A549 (cell line): ENCODE measurements at places on chromosomes 13 and 19. TPM values are rescaled to one million over a fixed set of nuclear protein-coding genes. Genes with fewer than 3 reads are reported as not detected.

GRCh38 chr19:14562660-14563589, 8.9 kb downstream of the NDUFB7 start:
- DNase-seq = no peak

CYP2A6 gene
- not detected in 3 replicates for polyA plus RNA-seq

PRSS57 gene
- not detected in 3 replicates for polyA plus RNA-seq

- no peak for DNase-seq
Measured at GRCh38 chr19:40236366-40236765, 9.9 kb upstream of the CCNP start.

- no peak for DNase-seq
Measured at GRCh38 chr13:20431080-20431479, 94.6 kb downstream of the CRYL1 start.

DNA sequence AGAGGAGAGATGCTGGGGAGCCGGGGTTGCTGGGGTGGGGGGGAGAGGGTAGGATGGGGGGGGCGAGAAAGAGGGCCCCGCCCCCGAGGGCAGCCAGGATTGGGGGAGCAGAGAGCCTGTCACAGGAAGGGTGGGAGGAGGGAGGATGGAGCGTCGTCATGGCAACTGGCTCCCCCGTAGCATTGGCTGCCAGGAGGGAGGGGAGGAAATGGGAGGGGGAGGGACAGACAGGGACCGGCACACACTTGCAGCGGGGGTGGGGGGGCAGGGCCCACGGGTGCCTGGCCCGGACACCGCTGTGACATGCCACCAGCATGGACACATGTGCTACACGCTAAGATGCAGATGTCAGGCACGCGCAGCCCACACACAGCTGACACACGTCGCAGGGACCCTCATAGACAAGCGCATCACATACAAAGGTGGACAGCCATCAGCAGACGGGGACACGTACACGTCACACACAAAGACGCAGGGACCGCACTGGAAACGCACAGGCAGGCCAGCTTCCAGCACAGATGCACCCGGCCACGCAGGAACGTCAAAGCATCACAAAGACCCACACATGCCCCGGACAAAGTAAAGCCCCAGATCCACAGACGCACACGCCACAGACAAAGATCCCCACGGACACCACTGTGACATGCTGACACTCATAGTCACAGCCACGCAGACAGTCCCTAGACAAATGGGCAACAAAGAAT, at the start of gene LMTK3:
TSS of gene LMTK3 (minus strand) at position 36 of the 704 bp plus-strand sequence. CDS start 259 bp downstream, outside the sequence.
- DNase-seq = peak; percentile 85

CABP5 gene
- not detected in 3 replicates for polyA plus RNA-seq

- no peak for DNase-seq
Measured at GRCh38 chr19:439167-439900, 21.5 kb downstream of the SHC2 start.

DNA sequence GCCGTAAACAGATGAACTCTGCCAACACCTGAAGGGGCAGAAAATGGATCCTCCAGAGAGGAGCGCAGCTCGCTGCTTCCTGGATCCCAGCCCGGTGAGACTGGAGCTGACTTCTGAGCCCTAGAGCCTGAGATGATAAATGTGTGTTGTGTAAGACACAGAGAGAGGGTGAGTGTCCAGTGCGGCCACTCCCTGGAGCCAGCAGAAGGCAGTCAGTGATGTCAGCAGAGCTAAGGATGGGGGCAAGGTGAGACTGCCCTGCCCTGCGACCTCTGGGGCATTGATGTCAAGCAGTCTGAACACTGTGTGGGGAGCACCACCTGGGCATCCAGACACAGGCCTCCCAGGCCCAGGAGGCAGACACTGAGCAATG, 9.7 kb upstream of the SLC35E1 start:
- no peak for DNase-seq

DNA sequence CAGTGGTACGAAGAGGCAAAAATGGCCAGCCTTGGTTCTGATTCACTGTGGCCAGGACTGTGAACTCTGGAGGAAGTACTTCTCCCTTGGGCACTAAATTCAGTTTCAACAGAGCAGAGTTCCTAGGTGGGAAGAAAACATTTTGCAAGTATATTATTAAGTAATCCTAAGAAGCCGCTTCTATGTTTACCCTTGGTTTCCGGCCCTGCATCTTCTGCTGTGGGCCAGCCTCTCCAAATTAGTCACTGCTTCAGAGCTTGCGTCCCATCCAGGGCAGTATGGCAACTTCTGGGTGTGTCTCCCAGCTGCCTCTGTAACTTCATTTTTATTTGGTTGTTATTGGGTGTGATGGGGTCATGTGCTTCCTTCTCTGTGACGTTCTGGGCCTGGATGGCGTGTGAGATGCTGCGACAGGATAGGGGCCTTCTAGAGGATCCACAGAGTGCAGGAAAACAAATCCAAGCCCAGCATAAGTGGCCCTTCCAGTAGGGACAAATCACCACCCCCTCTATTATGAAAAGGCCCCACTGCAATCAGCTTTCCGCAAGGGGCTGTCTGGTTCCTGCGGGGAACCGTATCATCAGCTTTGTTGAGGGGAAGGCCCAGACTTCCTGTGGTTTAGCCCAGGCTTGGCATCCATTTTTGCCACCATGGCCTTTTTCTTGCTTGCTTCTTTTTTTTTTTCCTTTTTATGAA, 55.1 kb upstream of the C1QTNF9 start:
- no peak for DNase-seq

KLF1 gene
- not detected in 3 replicates for polyA plus RNA-seq

DPF1 gene
- polyA plus RNA-seq = 4.4 to 6.8 TPM (median 5.3 TPM) in 3 replicates

CGB3 gene
- 0.13 to 0.28 TPM in 2 of 3 replicates, not detected in the other for polyA plus RNA-seq

DNA sequence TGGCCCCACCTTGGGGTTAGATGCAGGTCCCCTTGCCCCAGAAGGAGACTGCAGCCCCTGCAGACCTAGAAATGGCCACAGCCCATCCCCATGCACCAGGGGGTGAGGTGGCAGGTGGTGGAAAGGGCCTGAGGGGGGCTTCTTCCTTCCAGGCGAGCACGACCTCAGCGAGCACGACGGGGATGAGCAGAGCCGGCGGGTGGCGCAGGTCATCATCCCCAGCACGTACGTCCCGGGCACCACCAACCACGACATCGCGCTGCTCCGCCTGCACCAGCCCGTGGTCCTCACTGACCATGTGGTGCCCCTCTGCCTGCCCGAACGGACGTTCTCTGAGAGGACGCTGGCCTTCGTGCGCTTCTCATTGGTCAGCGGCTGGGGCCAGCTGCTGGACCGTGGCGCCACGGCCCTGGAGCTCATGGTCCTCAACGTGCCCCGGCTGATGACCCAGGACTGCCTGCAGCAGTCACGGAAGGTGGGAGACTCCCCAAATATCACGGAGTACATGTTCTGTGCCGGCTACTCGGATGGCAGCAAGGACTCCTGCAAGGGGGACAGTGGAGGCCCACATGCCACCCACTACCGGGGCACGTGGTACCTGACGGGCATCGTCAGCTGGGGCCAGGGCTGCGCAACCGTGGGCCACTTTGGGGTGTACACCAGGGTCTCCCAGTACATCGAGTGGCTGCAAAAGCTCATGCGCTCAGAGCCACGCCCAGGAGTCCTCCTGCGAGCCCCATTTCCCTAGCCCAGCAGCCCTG, 4.2 kb upstream of the F10 start:
- DNase-seq = no peak

KLK6 gene
- not detected in 3 replicates for polyA plus RNA-seq

FCAR gene
- polyA plus RNA-seq = not detected in 3 replicates

NLRP7 gene
- polyA plus RNA-seq = not detected in 3 replicates

GFY gene
- 0.16 to 0.18 TPM in 2 of 3 replicates, not detected in the other for polyA plus RNA-seq

DNA sequence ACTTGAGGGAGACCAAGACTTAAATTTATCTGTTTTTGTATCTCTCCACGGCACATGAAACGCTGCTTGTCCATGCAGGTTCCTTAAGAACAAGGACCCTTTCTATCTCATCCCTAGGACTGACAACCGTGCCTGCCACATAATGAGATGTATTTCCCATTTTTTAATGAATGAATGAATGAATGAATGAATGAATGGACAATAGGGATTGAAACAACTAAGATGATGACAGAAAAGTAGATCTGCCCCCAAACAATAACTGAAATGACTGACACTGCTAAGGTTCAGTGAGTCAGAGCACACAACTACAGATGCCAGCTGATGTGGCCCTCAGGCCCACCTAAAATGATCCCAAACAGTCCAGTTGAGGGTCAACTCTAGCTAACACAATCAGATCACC, 69.8 kb downstream of the USP12 start:
- no peak for DNase-seq

GRCh38 chr19:47421844-47422395, 2.6 kb upstream of the MEIS3 start:
- DNase-seq = no peak

DNA sequence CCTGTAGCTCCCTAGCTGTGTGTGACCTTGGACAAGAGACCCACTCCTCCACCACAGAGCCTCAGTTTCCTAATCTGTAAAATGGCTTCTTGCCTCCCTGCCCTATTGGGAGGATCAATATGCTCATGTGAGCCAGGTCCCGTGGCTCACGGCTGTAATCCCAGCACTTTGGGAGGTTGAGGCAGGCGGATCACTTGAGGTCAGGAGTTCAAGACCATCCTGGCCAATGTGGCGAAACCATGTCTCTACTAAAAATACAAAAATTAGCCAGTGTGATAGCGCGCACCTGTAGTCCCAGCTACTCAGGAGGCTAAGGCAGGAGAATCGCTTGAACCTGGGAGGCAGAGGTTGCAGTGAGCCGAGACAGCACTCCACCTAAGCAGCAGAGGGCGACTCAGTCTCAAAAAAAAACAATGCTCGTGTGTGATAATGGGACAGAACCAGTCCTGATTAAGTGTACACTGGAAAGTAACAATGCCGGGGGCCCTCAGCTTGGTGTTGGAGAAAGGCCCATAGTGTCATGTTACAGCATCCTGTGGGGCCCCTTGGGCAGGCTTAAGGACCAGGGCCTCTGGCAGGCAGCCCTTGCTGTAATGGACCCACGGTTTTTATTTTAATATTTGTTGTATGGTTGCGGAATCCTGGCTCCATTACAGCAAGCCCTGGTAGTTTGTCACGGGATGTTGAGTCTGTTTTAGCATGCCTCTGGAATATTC, 6.8 kb downstream of the RPS11 start:
- DNase-seq = peak; percentile 69

- DNase-seq = no peak
Measured at GRCh38 chr13:61751039-61751438, 335.4 kb upstream of the PCDH20 start.

- DNase-seq = no peak
Measured at GRCh38 chr19:8965887-8966286, 44.3 kb downstream of the MUC16 start.

CPT1C gene
- 13.7 to 17.1 TPM (median 15.4 TPM) in 3 replicates for polyA plus RNA-seq

- no peak for DNase-seq
Measured at GRCh38 chr13:57424379-57424778, 207.2 kb upstream of the PCDH17 start.

GDF15 gene
- 53.4 to 58.4 TPM (median 56.9 TPM) in 3 replicates for polyA plus RNA-seq
